Placental pericyte (primary cell): ENCODE measurements at places on chromosomes 7 and 10. TPM values are rescaled to one million over a fixed set of nuclear protein-coding genes. Genes with fewer than 3 reads are reported as not detected.

The ARHGAP22 gene
- 7.0 and 140 TPM in 2 replicates for total RNA-seq

The NRG3 gene
- under 0.01 and 0.22 TPM in 2 replicates for total RNA-seq

The CHCHD2 gene
- total RNA-seq, result 338 and 347 TPM in 2 replicates

The INA gene
- total RNA-seq, result 0.66 and 3.7 TPM in 2 replicates

The STEAP4 gene
- under 0.01 and 0.14 TPM in 2 replicates for total RNA-seq

The MORN4 gene
- 4.6 and 5.7 TPM in 2 replicates for total RNA-seq

The GIMAP4 gene
- total RNA-seq, result 0.14 TPM in 1 of 2 replicates, not detected in the other

The AP5Z1 gene
- total RNA-seq, result 54.3 and 63.0 TPM in 2 replicates

The HOXA2 gene
- total RNA-seq, result under 0.01 and 0.43 TPM in 2 replicates

The ENTPD1 gene
- 1.1 TPM in 1 of 2 replicates, not detected in the other for total RNA-seq

The AOC1 gene
- not detected in 2 replicates for total RNA-seq

The ELN gene
- total RNA-seq, result 0.86 TPM in 1 of 2 replicates, not detected in the other

The HOXA4 gene
- total RNA-seq, result 0.29 TPM in 1 of 2 replicates, not detected in the other

The TFPI2 gene
- 650 and 1,118 TPM in 2 replicates for total RNA-seq

The HOXA3 gene
- 2.3 TPM in 1 of 2 replicates, not detected in the other for total RNA-seq

The ANAPC16 gene
- total RNA-seq, result 33.7 and 39.2 TPM in 2 replicates

The SLC26A3 gene
- not detected in 2 replicates for total RNA-seq

The ZNF467 gene
- 0.72 and 4.8 TPM in 2 replicates for total RNA-seq

The SPDYE6 gene
- total RNA-seq, result not detected in 2 replicates

The UCMA gene
- not detected in 2 replicates for total RNA-seq

The MOGAT3 gene
- not detected in 2 replicates for total RNA-seq

The RPEL1 gene
- total RNA-seq, result under 0.01 TPM in 1 of 2 replicates, not detected in the other

The SKIDA1 gene
- under 0.01 TPM in 1 of 2 replicates, not detected in the other for total RNA-seq

The CPVL gene
- 0.14 and 1.1 TPM in 2 replicates for total RNA-seq

The TLL2 gene
- total RNA-seq, result not detected in 2 replicates

The AASS gene
- 27.6 TPM in 2 replicates for total RNA-seq

The SEMA3E gene
- total RNA-seq, result under 0.01 and 1.7 TPM in 2 replicates

The SEC24C gene
- total RNA-seq, result 64.3 and 86.2 TPM in 2 replicates

The FAM171A1 gene
- total RNA-seq, result 18.9 and 21.4 TPM in 2 replicates

The APBB1IP gene
- 1.3 and 2.7 TPM in 2 replicates for total RNA-seq

The LRIT1 gene
- not detected in 2 replicates for total RNA-seq

The TSPAN13 gene
- 15.5 and 46.8 TPM in 2 replicates for total RNA-seq

The CYP17A1 gene
- total RNA-seq, result not detected in 2 replicates

The DAGLB gene
- total RNA-seq, result 15.3 and 23.9 TPM in 2 replicates

The HEPACAM2 gene
- not detected in 2 replicates for total RNA-seq

The LOXL4 gene
- total RNA-seq, result 23.0 and 70.5 TPM in 2 replicates

The NPC1L1 gene
- under 0.01 TPM in 1 of 2 replicates, not detected in the other for total RNA-seq

The EPDR1 gene
- 1.8 and 14.5 TPM in 2 replicates for total RNA-seq

The MYH16 gene
- 0.43 TPM in 1 of 2 replicates, not detected in the other for total RNA-seq

The EDRF1 gene
- 17.9 and 29.3 TPM in 2 replicates for total RNA-seq

The CUL1 gene
- total RNA-seq, result 41.1 and 54.3 TPM in 2 replicates

The DLX5 gene
- not detected in 2 replicates for total RNA-seq

The PNLIP gene
- total RNA-seq, result not detected in 2 replicates

The TMEM130 gene
- 0.72 and 2.8 TPM in 2 replicates for total RNA-seq

The FXYD4 gene
- total RNA-seq, result not detected in 2 replicates

The PRKCQ gene
- total RNA-seq, result 0.14 TPM in 1 of 2 replicates, not detected in the other

The ANXA8L1 gene
- 10.3 and 13.8 TPM in 2 replicates for total RNA-seq

The KCNIP2 gene
- 0.44 and 0.57 TPM in 2 replicates for total RNA-seq
